ENCODE measurements at places on chromosomes 5 and 9.

DNA sequence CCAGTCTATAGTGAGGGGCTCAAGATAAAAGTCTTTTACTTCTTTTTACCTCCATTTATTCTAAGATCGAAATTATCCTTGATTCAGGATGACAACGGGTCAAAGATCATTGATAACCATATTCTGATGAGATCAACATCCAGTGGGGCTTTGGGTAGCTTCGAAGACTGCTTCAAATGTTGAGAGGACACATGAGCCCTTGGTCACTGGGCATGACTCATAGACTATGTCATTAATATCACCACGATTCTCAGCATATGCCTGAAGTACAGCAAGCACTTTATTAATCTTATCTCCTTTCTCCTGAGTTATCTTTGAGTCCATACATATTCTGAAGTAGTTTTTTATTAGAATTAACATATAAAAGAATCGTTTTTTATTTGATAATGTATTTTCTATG is 117.1 kb upstream of the DAB2 start:
- DNase-seq, result no peak

DNA sequence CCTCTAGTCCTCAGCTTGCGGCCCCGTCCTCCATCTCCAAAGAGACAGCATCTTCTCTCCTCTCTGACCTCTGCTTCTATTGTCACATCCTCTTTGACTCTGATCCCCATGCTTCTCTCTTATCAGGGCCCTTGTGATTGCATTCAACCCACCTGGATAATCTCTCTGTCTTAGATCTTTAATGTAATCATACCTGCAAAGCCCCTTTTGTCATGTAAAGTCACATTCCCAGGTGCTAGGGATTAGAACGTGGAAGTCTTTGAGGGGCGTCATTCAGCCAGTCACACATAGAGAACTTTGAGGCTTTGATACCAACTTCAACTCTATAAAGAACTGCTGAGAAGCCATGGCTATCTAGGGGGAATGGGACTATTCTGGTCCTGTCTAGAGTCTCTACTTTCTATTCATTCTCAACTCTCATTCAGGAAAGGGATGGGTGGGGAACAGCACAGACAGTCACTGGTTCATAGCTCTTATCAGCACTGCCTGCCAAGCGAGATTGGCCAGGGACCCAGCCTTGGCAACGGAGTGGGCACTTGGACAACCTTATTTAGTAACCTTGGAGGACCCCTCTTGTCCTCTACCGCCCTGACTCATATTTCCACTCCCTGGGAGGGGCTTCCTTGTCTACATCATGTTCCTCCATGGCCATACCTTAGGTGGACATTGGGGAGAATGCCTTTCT is 29.0 kb downstream of the TAS2R1 start:
- DNase-seq, result no peak

DNA sequence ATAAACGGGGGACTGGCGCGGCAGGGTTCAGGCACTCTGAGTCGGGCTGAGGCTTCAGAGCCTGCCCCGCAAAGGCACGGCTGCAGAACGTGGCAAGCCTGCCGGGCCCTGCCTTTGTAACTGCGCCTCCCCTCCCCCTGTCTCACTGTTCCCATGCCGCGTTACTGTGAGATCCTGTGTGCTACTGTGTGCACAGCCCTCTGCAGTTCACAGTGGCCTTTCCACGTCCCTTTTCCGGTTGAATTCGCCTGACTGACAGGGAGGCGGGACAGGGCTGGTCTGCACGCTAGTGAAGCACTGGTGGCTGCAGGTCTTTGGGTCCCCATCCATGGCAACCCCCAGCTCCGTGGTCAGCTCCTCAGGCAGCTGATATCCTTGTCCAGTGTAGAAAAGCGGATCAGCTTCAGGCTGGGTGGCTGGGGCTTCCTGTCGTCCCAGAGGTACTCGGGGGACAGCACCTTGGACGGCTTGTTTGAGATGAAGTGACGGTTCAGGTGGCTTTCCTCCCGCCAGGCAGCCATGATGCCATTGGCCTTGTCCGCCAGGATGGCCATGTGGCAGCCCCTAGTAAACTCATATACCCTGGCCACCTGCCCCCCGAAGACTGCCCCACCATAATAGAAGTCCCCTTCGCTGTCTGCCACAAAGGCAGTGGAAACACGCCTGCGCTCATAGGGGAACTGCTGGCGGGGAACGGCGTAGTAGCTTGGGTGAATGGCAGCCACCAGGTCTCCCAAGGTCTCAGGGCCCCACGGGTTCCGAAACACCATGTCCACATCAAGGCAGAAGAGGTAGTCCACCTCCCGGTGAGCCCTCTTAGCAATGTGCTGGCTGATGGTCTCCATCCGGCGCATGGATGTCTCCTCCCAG is 10.3 kb downstream of the GBGT1 start:
- no peak for DNase-seq

DNA sequence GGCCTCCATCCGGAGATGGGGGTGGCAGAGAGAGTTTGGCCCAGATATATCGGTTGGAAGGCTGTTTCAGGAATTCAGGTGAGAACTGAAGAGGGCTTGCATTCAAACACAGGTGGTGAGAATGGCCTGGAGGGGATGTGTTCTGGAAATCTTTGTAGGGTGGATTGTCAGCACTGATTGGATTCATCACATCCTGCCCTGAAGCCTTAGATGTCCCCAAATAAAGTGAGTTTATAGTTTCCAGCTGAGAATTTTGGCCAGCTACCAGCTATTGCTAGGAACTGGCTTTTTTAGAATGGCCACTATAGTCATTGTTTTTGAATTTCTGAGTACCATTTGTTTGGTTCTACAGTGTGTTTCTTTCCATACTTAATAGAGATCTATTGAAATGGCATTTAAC is 46.1 kb upstream of the ANKH start:
- no peak for DNase-seq

DNA sequence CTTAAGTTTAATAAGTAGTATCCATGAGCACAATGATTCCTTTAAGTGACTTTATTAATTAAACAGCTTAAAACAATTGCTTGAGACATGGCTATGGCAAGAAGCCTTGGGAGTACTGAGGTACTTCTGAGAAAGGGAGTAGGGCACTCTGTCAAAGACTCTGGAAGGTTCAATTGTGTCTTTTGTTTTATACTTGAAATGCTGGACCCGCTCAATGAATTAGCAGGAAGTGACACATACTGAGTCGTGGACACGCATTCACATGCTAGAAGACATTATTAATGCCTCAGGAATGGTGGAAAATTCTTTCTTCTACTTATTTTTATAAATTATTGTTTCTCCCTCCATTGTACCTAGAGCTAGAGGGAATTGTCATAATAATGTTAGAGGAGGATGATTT is 347.3 kb upstream of the ZNF608 start:
- peak; percentile 33 for DNase-seq

DNA sequence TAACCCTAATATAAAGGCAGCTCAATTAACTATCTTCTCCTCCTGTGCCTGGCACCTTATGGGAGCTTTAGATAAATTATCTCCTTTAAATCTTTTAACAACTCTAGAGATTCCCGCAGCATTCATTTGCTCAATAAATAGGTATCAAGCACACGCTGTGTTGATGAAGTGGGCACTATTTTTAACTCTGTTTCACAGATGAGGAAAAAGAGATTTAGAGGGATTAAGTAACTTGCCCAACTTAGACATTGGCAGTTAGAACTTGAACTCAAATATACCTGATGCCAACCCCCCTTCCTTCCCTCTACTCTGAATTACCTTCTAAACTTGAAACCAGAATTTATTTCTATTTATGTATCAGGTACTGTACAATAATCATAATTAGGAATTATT is 112.4 kb downstream of the SH3TC2 start:
- DNase-seq, result no peak

DNA sequence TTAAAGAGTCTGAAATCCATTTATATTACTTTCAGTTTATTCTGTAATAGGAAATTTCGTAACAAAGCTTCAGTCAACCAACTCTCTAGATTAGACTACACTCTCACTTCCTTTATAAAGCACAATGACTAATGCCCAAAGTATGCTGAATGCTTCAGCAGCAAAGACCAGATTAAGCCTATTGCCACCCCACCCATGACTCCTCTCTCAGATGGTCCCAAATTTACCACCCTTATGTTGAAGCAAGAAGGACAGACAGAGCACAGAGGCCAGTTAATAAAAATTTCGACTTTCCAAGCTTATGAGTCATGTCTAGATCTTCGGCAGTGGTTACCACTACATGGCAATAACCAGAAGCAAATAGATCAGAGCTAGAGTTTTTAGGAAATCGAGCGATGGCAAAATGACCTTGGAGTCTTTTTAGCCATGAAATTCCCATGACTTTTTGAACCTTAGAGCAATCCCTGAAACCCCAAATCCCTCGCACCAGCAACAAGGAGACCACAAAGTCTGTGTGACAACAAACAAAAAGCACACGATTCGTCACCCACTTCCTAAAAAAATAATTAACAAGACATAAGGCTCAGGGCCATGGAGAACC is 287.8 kb upstream of the RASA1 start:
- DNase-seq, result peak; percentile 7

GRCh38 chr9:37994639-37995347 is 74.2 kb downstream of the SHB start:
- DNase-seq, result no peak

DNA sequence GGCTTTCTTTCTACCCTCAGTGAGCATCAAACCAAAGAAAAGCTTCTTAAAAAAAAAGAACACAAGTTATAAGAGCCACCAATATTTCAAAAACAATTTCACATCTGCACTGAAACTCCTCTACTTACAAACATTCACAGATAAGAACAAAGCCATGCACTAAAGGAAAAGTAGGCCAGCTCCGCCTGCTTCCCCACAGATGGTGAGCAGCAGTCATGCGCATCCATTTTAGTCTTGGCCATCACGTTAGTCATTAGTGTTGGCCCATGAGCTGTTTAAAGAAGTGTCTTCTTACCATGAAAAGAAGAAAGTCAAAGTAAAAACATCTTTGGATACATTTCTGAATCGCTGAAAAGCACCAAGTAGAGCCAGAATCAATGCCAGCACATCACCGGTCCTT is 40.0 kb upstream of the SMIM23 start:
- no peak for DNase-seq

DNA sequence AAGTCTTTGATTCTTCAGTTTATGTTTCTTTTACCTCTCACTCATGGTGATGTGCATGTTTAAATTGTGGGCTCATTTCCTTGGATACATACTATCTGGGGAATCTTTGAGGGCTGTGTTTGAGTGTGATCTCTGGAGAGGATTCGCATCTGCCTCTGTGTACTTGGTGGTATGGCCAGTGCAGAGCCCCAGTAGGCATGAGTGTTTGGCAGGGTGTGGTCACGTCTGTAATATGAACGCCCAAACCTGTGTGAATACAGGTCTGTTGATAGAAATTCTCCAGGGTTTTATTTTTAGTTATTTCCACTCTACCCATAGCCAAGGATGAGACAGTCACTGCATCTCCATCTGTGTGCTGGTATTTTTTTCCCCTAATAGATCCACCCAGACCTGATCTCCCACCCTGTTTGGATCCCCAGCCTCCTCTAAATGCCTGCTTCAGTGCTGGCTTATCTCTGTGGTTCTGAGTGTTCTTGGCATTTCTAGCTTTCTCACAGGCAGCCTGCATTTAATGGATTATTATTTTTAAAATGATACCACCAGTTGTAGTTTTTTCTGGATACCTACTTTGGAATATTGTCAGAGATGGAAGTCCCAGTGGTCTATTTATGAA is 37.5 kb downstream of the TJP2 start:
- no peak for DNase-seq

DNA sequence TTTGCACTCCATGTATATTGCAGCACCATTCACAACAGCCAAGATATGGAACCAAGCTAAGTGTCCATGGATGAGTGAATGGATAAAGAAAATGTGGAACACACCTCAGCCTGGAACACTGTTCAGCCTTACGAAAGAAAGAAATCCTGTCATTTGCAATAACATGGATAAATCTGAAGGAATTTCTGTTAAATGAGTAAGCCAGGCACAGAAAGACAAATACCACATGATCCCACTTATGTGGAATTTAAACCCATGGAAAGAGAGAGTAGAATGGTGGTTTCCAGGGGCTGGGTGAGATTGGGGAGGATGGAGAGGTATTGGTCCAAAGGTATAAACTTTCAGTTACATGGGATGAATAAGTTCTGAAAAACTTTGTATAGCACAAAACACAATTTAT is 228.9 kb upstream of the CD180 start:
- DNase-seq, result no peak

GRCh38 chr9:126465977-126466376 is 139.3 kb downstream of the MVB12B start:
- DNase-seq, result no peak

DNA sequence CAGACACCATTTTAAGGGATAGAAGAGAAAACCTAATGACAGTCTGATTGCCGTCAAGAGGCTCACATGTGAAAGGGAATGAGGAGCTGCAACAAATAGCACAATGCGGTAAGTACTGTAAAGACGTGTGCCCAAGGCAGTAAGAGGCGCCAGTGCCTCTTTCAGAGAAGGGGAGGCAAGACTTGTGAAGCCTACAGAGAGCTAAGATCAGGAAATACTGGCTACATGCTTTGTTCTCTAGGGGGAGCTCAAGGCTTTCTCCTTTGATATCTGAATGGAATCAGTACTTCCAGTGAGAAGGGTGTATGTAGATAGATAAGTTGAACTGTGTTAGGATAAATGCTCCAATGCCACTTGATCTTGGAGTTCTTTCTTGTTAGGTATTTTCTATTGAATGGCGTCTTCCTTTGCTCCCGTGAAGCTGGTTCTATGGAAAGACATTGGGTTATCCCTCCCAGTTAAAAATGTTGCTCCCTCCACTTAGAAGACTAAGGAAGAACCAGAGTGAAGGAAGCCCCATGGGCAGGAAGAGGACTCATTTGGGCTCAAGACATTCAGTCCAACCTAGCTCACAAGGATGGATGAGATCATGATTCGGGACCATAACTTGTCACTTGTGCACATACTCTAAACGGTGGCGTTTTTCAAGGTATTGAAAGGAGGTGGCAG is 23.5 kb upstream of the ALDOB start:
- no peak for DNase-seq

- DNase-seq, result no peak
Measured at GRCh38 chr9:136316896-136317676, 10.3 kb upstream of the GPSM1 start.

DNA sequence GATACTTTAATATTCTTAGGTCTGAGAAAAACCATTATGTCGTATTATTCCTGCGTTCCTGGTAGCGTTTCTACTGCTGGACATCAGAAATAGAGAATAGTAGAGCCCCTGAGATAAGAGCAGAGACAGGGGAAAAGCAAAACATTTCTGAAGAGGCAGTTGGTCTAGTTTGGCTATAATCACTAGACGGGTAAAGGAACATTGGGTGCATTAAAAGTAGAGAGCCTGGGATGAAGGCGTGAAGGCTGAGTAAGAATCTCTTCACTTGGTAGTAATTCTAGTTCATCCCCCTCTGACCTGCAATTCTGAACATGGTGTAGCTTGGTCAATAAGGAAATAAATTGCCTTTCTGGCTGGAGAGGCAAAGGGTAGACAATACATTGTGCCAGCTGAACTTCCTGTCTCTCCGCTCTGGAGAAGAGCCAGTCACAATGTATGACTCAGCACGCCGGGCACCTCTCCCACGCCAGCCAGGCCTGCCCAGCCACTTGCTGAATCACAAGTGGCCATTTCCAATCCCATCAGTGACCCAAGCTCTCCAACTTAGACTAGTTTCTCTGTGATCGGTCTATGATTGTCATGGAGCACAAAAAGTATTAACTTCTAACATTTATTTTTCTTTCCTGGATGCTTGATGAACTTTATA is 75.4 kb downstream of the STK32A start:
- DNase-seq, result no peak

Measured in AG04449 (cell line).